ENCODE measurements at places on chromosomes 1 and 21.
A peak's percentile ranks its signal among the peaks of the same experiment; 100 is the strongest.

GRCh38 chr1:9916452-9916851 is 6.4 kb upstream of the CTNNBIP1 start:
- no peak for DNase-seq

DNA sequence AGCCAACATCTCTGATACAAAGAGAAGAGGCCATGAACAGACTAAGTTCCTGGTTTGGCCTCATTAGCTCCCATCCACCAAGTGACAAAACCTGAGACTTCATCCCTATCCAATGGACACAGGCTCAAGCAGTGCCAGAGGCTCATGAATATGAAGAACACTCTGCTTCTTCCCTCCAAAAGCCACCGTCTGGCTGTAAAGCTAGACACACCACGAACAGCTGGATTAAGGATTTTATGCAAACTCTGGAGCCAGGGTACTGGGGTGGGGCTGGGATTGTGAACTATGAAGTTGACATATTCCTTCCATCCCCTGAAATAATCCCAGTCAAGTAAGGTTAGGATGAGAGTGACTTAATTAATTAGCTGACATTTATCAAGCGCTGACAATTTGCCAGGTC is 139.4 kb downstream of the CSMD2 start:
- DNase-seq: no peak

GRCh38 chr21:44379991-44380865 is 26.8 kb downstream of the TRPM2 start:
- no peak for DNase-seq

GRCh38 chr1:1020000-1020404 is at the start of gene AGRN:
AGRN (plus strand) TSS chr1:1020120; CDS start chr1:1020173, 53 bp downstream.
- DNase-seq: no peak

DNA sequence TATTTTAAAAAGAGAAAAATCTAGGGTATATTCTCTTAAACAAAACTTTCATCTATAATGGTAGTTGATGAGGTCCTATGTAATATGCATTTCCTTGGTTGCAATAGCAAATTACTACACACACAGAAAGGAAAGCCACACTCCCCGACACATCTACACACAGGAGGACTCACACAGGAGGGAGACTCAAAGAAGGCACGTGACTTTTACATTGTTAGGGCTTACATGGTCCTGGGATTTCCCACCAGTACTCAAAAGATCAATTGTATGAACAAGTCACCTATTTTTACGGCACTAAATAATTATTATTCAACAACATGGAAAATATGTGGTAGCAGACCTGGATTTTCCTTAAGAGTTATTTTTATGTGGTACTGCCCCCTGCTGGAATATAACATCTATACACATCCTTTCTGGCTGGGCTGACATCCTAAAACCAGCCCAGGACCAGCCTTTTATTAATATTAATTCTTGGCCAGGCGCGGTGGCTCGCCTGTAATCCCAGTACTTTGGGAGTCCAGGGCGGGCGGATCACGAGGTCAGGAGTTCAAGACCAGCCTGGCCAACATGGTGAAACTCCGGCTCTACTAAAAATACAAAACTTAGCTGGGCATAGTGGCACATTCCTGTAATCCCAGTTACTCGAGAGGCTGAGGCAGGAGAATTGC is 33.9 kb upstream of the LGALS8 start:
- DNase-seq: no peak

DNA sequence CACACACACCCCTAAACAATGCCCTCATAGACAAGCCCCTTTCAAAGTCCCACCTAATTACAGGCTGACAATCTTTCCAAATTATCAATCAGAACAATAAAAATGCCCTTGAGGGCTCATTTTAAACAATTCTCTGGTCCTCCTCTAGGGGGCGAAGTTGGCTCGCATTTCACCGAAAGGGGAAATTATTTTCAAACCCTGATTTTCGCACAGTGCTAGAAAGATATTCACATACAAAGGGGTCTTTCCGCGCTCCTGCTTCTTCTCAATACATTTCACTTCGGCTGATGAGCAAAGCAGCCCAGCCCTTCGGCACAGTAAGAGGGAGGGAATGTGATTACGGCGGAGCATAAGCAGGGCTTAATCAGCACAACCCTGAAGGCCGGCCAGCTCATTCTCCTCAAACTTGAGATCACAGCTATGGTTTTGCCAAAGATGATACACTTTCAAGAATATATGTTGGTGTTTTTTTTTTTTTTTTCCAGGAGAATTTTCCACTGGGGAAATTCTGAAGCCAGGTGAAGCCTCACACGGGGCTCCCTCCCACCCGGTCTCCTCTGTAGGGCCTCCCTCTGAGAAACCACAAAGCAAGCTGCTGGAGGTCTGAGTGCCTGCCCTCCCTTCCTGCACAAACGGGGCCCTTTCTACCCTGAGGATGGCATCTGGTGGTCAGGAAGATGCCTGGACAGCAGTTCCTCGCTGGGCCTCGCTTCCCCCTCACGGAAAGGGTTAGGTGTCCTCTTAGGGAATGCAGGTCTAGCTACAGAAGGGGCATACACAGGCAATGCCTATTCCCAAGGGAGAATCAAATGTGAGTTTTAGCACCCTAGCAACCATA is 66.9 kb downstream of the GNG12 start:
- peak; percentile 6 for DNase-seq

DNA sequence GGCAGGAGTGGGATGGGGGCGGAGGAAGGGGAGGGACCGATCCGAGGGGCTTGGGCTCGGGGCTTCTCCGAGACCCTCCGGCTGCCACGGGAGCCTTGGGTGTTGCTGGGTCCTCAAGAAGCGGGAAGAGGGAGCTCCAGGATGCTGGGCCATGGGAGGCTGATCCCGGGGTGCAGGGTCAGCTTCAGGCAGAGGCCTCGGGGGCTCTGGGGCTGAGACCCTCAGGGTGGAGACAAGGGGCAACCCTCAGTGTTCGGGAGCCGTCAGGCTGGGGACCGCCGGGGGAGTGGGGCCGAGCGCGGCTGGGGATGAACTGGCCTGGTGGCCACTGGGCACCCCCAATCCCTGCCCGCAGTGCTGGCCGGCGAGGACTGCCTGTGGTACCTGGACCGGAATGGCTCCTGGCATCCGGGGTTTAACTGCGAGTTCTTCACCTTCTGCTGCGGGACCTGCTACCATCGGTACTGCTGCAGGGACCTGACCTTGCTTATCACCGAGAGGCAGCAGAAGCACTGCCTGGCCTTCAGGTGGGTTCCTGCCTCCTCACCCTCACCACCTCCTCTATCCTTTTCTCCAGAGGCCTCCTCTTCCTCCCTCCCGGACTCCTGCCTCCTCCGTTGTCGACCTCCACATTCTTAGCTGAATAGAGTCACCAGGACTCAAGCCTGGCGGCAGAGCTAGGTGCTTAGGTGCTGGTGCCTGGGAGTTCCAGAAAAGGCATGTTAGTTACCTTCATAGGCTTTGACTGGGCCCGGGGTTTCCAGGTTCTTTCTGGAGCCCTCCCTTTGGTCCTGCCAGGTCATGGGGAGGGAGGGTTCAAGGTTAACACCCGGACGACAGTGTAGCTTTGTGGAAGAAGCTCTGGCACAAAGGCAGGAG is 631 bp downstream of the SHISA4 start:
- no peak for DNase-seq

- no peak for DNase-seq
Measured at GRCh38 chr1:227815468-227816409, at the start of gene PRSS38. PRSS38 (plus strand) TSS chr1:227815675; CDS start chr1:227815717, 42 bp downstream.

- DNase-seq: no peak
Measured at GRCh38 chr1:44154049-44154448, 12.6 kb upstream of the KLF18 start.

GRCh38 chr1:183404476-183404875 is 13.7 kb downstream of the NMNAT2 start:
- DNase-seq: no peak

DNA sequence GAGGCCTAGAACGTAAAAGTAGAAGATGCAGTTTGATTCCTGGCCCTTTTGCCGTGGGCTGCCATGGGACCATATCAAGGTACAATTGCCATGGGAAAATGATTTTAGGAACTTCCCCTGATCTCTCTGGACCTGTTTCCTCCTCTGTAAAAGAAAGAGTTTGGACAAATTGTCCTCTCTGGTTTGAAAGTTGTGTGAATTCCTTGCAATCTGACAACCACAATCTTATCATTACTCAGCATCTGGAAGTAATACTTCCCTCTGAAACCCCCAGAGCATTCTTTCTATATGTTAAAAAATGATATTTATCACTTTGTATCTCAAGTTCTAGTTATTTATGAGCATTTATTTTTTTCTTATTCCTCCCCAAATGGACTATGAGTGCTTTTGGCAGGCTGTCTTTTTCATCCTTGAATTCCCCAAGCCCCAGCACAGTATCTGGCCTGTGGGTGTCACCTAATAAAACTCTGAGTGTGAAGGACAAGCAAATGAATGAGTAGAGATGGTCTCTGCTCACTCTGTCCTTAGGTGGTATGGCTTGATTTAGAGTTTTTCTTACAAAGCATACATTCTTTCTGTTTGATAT is 181.1 kb downstream of the DYRK1A start:
- DNase-seq: no peak

DNA sequence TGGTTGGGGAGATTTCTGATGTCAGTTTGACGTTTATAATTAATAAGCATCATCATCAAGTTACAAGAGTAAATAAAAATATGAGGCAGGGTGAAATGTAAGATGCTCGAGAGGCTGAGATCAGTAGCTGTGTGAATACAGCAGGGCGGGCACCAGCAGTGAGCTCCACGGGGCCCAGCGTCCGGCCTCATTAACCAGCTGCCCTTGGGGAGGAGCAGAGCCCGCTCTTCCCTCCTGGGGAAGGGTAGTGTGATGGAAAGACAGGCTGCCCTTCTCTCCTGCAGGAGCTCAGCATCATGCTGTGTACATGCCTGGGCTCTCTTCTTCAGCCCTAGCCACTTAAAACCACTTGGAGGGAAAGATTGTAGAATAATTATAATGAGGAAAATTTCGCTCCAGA is 23.4 kb downstream of the PDE9A start:
- DNase-seq: no peak
